AML-193 (cell line): ENCODE measurements at places on chromosomes 3 and 15.
A peak's percentile ranks its signal among the peaks of the same experiment; 100 is the strongest.

- DNase-seq: no peak
These were observed 68.3 kb upstream of the GLCE start for GRCh38 chr15:69092159-69092558.

DNA sequence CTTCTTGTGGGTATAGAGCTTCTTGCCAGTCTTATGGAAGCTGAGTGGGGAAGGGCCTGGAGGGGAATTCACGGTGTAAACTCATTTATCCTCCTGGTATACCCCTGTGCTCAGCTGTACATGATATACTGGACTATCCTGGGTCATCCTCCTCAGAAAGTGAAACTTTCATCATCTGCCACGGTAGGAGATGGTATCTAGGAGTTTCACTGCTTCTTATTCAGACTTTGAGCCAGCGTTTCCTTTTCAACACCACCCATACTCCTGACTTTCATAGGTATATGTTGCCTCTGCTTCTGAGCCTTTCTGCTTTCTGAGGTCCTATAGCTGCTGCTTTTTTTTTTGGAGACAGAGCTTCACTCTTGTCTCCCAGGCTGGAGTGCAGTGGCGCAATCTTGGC lies 15.6 kb downstream of the SENP5 start:
- DNase-seq: no peak

GRCh38 chr3:195072916-195073564 lies 197.9 kb downstream of the XXYLT1 start:
- DNase-seq: no peak

- DNase-seq: no peak
These were observed 77.2 kb downstream of the CD200R1L start for GRCh38 chr3:112769286-112769978.

- DNase-seq: peak; percentile 31
These were observed 97.3 kb downstream of the SLCO3A1 start for GRCh38 chr15:91950631-91951329.

GRCh38 chr15:75063338-75063737 lies 39.9 kb downstream of the PPCDC start:
- DNase-seq: no peak

DNA sequence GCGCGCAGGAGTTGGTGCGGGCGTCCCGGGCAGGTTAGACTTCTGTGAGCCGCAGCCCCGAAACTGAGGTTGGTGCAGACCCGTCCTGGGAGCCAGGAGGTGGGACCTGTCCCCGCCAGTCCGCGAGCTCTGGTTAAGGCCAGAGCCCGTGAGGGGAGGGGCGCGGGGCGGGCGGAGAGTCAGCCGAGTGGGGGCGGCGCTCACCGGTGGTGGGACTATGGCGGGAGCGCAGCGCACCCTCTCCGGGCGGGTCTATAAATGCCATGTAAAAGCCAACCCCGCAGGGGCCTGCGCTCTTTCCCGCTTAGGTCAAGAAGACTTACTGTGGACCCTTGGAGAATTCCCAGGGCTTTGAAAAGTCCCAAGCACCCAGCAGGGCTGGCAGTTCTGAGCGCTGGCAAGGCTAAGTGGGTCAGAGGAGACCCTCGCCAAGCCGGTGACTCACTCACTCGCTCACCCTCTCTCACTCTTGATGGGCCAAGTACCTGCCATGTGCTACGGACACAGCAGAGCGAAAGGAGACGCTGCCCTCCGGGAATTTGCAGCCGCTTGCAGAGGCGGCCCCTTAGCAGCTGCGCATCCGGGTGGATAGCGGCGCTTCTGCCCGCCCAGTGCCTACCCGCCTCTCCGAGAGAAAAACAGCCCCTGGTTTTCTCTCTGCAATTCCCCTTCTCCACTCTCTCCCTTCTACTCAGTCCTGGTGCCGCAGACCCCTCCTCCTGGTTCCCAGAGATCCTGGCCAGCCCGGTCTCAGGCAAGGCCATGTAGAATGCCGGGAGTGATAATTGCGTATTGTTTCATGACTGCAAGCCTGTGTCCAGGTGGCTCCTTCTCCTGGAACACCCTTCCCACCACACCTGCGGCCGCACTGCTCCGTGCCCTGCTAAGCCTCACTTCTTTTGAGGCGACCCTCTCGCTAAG lies at the start of gene ALDH1L1:
ALDH1L1 (minus strand) TSS at position 110 of the 921 bp plus-strand sequence. CDS start 19,607 bp downstream, outside the sequence.
- DNase-seq: no peak

- DNase-seq: peak; percentile 43
These were observed 33.5 kb downstream of the BCL2L10 start for GRCh38 chr15:52078876-52079700.

- DNase-seq: no peak
These were observed 19.1 kb downstream of the ZDHHC19 start for GRCh38 chr3:196192036-196192523.

- no peak for DNase-seq
These were observed 190.2 kb downstream of the NR1D2 start for GRCh38 chr3:24135280-24135679.

DNA sequence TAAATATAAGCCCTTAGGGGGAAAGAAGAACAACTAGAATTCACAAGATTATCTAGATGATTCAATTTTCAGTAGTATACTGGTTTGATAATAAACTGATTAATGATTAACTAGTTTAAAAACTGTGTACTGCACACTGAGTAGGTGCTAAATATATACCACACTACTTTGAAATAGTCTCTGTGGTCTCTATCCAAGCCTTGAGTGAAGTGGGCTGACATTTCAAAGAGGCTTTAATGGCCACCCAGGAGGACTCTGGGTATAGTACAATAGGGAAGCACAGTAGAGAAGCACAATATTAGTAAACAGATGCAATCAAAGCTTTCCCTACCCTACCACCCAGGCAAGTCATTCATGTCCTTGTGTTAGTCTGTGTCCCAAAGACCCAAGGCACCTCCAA lies 46.7 kb downstream of the FILIP1L start:
- DNase-seq: no peak

DNA sequence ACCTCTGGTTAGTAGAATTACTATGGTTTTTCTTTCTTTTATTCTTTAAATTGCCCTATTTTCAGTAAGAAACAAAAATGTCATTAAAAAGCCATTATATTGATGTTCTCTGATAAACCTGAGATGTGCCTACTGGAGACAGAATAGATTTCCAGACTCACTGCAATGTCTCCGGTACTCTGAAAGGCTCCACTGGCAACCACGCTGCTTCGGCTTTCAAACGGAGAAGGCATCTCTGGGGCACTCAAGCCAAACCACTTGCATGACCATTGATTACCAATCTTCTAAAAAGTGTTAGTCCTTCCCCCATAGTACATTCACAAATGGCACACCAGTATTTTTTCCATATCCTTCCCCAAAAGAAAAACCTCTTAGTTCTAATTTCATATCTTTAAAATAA lies 82.6 kb downstream of the CBLB start:
- no peak for DNase-seq

- DNase-seq: no peak
These were observed 16.0 kb upstream of the PTX3 start for GRCh38 chr3:157420606-157421130.

DNA sequence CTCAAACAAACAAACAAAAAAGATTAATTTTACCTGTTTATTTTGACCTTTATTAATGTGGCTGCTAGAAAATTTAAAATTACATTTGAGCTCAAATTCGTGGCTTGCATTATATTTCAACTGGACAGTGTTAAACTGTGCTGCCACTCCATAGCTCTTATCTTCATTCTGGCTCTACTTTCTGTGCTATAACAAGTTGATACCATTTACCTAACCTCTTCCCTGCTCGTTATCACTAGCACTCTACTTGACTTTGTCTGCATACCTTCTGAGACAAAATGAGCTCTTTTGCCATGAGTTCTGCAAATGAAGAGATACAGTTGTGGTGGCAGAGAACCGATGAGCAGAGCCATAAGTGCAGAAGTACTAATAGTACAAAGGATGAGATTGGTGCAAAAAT lies 26.4 kb downstream of the MINDY2 start:
- no peak for DNase-seq

- peak; percentile 42 for DNase-seq
These were observed 26.9 kb upstream of the LINGO1 start for GRCh38 chr15:77659350-77660321.

GRCh38 chr15:58142827-58143461 lies 4.8 kb downstream of the AQP9 start:
- no peak for DNase-seq

- DNase-seq: no peak
These were observed 213.6 kb downstream of the MEIS2 start for GRCh38 chr15:36886701-36887100.

DNA sequence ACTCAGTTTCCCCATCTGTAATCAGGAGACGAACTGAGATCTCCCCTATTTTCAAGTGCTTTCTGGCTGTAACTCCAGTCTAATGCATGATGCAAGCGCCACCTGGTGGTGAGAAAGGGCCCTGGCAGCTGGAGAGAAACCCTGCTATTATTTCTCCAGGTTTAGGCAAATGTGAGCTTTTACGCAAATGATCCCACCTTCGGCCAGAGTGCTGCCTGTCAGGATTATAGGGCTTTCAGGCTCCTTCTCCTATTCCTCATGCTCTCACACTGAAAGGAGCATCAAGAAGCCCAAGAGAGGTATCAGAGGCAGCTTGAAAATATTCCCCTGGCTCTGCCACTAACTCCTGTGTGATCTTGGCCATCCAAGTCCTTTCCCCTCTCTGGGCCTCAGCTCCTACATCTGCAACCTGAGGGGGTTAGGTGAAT lies 93.9 kb upstream of the RASGRF1 start:
- peak; percentile 29 for DNase-seq

- DNase-seq: no peak
These were observed 146.1 kb downstream of the NAALADL2 start for GRCh38 chr3:175005193-175005592.
